Trophoblast cell (in vitro differentiated cells and primary cell): ENCODE measurements at places on chromosomes 3 and 15.

- peak; percentile 3 for DNase-seq
Measured at GRCh38 chr3:129144786-129145185, 16.1 kb downstream of the ISY1 start.

- no peak for DNase-seq
Measured at GRCh38 chr3:182711261-182711683, 82.0 kb upstream of the ATP11B start.

GRCh38 chr3:141410846-141411245 is 42.5 kb downstream of the ZBTB38 start:
- DNase-seq, result no peak

DNA sequence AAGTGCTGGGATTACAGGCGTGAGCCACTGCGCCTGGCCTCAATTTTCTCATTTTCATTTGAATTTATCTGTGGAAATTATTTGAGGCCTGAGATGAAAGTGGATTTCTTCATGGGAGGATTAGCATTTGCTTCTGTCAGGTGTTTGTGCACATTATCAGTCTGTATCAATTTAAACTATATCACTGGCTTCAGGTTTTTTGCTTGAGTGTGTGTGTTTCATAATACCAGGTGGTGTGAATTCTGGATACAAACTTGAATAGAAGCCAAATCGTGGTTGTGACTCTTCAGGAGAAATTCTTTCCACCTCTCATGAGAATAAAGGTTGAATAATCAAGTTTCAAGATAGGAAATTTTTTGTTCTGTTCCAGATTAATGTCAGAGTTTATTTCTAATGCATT is 56.4 kb downstream of the CGGBP1 start:
- DNase-seq, result no peak

DNA sequence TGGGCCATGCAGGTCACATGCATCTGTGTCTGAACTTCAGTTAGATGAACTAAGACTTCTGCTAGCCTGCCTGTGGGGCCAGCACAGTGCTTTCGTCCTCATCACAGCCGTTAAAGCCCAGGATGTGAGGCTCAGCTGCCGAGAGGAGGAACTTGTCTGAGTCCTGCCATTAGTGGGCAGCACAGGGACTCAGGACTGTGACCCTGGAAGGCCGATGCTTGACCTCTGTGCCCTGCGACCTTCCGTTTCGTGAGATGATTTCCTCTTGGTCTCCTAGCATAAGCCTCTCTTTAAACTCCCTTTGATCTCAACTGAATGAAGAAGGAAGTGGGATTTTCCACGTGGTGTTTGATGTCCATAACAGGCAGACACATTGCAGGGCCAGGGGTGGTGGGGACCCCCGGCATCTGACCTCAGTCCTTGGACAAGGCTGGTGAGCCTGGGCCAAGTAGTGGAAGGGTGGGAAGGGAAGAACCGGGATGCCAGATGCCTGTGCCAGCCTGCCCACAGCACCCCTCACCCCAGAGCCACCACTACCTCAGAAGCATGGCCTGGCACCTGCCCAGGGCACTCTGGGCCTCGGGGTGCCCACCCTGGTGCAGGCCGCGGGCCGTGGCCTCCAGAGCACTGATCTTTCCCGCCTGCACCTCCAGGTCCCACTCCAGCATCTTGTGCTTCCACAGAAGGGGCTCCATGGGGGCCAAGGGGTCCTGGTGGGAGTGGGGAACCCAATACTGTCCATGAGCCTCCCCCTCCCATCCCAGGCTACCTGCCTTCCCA is 21.6 kb downstream of the PLA2G4B start:
- no peak for DNase-seq

DNA sequence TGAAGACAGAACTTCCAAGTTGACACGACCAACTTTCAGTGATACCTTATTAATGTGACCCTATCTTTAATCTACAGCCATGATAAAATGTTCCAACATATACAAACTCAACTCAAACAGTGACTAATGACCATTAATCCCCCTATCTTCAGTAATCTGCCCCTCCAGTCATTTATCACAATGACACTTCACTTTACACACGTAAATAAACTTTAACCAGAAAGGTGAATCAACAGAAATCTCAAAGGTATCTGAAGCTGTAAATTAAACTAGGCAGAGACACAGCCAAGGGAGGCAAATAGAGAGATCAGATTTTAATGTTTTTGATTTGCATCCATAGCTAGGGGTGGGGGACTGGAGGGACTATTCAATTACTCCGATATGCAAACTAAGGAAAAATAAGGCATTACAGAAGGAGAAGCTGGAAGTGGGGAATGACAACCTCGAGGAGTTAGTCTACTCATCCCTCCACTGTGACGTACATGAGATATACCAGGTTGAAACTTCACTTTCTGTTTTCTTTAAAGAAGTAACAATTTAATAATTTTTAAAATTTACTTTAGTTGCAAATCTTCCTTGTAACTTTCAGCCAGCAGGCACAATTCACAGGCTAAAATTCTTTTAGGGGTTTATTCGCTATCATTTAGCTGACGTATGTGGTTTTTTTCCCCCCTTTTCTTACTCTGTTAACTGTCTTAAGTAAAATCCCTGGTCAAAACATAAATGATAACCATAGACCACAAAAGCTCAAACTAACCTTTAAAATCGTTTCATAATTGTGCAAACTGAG is 751.0 kb downstream of the ROBO1 start:
- DNase-seq, result no peak

- DNase-seq, result no peak
Measured at GRCh38 chr3:63895422-63896189, 16.6 kb downstream of the SCAANT1 start.

GRCh38 chr3:60998858-60999257 is 252.4 kb downstream of the FHIT start:
- no peak for DNase-seq

- no peak for DNase-seq
Measured at GRCh38 chr3:166484470-166484869, 647.2 kb upstream of the BCHE start.

DNA sequence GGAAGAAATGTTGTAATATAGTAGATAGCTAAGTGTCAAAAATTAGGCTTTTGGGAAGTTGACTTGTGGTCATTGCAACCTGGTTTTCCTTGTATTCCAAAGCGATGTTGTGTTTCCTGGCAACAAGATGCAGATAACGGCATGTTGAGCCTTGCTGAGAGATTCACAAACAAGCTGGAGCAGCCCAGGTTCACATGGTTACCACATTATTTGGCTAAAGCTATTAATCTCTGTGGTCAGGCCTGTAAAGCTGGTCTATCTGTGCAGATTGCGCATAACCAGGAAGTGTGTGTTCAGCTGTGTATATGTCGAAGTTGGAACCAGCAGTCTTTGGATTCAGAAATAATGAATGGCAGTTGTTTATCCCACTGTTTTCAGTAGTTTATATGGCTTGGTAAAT is 6.6 kb downstream of the TIPARP start:
- DNase-seq, result peak; percentile 99

DNA sequence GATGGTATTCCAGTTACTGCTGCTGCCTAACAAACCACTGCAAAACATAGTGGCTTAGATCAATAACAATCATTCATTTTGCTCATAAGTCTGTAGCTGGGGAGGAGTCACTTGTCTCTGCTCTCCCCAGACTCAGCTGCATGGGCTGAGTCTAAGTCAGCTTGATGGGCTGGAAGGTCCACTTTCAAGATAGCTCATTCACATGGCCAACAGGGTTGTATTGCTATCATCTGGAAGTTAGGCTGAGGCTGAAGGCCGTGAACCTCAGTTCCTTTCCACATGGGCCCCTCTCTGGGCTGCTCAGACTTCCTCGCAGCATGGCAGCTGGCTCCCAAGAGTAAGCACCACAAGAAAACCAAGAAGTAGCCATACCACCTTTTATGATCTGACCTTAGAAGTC is 28.7 kb upstream of the BFSP2 start:
- no peak for DNase-seq

DNA sequence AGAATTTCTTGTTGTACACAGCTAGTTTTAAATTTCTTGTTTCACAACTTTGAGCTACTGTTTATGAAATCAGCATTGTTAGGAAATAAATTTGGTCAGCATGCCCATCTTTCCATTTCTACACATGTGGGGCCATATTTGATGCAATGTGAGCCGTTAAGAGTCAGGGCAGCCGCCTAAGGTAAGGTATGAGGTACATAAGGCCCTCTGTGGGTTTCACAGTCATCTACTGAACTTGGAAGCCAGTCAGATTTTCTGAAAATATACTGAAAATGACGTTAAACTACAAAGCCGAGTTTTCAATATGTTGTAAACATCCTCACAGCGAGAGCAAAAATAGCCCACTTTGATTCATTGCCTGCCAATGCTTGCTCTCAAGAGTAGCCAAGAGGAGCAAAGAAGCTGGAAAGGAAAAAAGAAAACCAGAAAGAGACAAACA is 94.7 kb upstream of the PDZRN3 start:
- DNase-seq, result no peak

DNA sequence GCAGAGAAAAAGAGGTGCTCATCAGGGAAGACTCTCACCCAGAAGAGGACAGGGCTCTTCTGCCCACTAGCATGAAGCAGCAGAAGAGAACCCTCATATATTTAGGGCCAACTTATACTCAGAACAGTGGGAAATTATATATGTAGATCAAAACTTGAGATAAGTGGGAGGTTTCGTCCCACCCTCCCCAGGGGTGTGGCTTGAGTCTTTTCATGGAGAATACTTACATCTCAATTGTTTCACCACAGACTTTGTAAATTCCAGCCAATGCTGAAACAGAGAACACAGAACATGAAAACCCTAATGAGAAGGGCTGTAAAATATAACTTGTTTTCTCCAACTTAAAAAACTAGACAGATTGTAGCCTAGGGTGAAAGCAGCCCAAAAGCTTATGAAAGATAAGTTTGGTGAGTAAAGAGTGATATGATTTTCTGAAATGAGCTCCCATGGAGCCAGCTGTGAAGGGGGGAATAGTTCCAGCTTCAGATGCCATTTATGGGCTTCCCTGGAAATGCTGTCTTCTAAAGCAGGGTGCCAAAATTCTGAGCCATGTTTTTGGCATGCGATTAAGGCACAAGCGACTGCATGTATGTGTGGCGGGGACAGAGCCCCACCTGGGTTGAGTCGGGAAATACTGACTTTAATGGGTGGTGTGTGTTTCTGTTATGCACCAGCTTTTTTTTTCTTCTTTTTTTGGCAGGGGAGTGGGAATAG is 92.9 kb downstream of the WDR76 start:
- DNase-seq, result no peak
